ENCODE measurements at places on chromosomes 11 and 22.

DNA sequence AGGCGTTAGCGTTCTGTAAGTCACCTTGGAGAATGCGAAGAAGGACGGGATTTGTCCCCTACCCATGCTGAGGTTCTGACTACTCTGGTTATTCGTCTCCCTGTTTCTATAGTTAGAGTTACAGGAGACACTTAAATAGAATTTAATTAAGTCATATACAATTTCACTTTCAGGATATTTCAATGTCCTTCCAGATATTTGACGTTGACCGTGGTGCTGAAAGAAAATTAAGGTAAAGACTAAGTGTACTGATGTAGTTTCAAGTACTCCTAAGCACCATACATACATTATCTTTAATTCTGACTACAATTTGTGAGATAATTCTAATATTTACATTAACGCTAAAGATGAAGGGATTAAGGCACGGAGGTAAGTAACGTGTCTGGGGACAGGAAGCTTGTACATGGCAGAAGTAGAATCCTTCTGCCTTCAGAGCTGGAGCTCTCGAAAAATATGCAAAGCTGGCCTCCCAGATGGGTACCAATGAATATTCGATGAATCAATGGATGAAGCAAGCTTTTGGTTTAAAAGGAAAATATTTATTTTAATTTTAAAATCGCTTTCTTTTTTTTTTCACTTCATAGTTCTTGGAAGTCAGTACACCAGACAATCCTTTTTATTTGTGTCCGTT lies 539 bp upstream of the SLC36A4 start:
- DNase-seq: no peak

DNA sequence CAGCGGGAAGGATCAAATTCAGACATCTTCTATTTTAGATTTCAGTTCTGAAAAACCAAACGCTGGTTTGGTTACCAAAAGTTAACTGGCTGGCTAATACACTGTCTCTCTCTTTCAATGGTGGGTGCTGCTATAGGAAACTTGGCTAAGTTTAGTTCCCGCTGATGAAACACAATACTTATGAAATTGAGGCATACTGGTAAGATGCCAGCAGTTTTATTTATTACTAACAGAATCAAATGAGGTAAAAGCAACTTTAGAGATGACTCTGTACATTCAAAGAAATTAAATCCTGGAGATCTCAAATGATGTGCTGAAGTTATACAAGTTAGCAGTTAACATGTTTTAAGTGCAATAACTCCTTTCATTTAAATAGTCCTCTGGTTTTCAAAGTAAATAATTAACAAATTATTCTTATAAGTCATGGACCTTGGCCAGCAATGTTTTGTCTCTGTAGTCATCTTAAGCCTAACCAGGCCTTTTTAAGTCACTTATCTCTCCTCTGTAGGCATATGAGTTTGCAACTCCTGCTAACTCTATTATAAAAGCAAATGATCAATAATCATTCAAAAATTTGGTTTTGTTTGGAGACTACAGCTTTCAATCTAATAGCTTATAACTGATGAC lies 54.8 kb downstream of the PAK1 start:
- no peak for DNase-seq

DNA sequence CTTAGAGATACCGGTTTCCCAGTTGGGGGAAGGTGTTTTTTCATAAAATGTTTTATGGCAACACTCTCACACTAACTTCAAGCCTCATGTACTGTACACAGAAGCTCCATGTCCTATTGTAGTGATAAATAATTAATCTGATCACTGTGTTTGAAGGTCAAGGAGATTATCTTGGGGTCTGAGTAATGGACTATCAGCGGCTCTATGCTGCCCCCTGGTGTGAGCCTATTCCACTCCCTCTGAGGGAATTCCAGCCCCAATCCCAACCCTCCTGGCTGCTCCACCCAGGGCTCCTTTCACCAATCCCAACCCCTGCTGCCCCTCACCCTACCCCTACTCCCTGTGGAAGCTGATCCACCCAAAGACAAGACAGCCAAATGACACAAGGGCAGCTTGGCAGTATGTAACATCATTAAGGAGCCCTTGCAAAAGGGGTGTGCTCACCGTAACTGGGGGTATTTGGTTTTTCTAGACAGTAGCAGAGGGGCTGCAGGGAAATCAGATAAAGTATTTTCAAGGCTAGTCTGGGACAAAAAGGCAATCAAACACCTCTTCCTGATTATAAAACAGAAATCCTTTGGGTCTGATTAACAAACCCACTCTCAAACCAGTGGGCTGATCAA lies 22.3 kb downstream of the HPS4 start:
- peak; percentile 64 for DNase-seq

DNA sequence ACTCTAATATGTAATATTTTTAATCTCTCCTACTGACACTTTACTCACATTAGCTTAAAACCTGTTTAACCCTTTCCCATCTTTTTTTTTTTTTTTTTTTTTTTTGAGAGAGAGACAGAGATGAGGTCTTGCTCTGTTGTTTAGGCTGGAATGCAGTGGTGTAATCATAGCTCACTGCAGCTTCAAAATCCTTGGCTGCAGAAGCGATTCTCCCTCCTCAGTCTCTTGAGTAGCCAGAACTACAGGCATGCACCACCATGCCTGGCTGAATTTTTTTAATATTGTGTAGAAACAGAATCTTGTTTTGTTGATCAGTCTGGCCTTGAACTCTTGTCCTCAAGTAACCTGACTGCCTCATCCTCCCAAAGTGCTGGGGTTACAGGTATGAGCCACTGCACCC lies 37.3 kb downstream of the PAMR1 start:
- DNase-seq: no peak

- no peak for DNase-seq
These were observed 3.6 kb upstream of the MAPK8IP1 start for GRCh38 chr11:45881708-45882368.

- no peak for DNase-seq
These were observed 470.5 kb downstream of the MIAT start for GRCh38 chr22:27127911-27128310.

DNA sequence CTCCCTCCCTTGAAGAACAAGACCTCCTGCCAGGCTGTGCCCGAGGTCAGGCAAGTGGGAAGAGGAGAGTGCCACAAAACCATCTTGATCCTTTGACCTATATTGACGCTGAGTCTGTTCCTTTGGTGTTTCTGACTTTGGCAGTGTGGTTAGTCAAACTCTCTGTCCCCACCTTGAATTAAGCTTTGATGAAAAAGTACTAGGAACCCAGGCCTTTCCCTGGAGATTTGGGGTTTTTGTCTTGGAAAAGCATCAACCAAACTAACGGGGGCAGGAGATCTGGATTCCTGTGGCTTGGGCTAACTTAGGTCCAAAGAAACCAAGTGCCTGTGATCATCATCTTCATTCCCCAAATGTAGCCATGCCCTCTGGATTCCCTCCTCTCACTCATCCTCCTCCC lies 40.4 kb downstream of the ARFGAP2 start:
- DNase-seq: no peak

DNA sequence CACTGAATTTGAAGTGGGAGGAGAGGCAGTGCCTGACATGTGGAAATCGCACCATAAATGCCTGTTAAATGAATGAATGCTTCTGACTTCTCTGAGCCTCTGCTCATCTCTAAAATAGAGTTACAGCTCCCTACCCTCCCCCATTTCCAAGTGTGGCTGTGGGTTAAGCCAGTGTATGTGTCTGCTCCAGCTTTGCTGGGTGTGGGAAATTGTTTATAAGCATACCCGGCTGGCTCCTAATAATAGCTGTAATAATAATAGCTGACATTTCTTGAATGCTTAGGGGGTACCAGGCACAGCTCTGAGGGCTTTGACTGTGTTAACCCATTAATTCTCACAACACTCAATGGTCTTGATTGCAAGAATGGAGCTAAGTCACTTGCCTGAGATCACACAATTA lies 7.0 kb upstream of the FCHSD2 start:
- DNase-seq: no peak

- no peak for DNase-seq
These were observed 11.9 kb downstream of the SNRPD3 start for GRCh38 chr22:24567668-24568067.

DNA sequence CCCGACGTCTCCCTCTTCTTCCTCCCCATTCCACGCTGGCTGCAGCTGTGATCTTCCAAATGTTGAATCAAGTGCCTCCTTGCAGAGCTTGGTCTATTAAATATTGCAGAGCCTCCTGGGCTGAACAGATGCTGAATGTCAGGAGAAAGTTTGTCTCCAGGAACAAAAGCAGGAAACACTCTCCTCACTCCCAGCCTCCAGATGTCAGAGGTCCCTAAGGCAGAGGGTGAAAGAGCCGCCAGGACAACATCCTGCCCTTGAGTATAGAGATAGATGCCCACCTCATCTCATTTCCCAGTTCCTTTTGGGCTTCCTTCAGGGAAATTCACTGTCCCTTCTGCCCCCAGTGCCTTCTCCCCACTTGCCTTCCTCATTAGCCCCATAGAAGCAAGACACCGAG lies 40.8 kb upstream of the IGSF9B start:
- DNase-seq: no peak

- DNase-seq: no peak
These were observed 337.2 kb upstream of the B3GAT1 start for GRCh38 chr11:134749040-134749839.

DNA sequence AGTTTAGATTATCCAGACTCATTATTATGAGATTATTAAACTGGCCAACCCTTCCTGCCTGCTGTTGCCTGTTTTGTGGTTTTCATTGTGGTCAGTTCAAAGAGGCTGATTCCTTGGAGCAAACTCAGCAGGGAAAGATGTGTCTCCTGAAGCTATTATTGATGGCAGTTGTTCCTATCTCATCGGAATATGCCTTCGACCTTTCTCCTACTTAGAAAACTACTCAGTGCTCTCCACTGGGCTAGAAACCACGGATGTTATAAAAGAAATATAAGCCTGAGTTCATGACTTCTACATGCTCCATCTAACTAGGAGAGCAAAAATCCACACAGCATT lies 80.2 kb upstream of the NAV2 start:
- DNase-seq: no peak

- DNase-seq: no peak
These were observed 42.0 kb downstream of the IGLL5 start for GRCh38 chr22:22929381-22930221.

DNA sequence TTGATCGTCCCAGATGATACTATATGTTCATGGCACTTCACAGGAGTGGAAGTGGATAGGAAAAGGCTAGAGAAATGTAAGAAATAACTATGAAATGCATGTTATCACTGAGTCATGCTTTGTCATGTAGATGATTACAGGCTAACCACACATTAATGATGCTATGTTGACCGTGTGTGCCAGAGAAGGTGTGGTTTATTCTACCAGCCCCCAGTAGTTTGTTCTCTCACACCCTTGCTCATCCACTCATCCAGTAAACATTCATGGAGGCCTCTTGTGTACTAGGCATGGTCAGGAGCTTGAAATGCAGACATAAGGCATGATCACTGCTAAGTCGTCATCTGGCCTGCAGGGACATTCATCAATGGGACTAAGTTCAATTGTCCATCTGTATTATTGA lies 153.0 kb upstream of the PITPNB start:
- DNase-seq: no peak

DNA sequence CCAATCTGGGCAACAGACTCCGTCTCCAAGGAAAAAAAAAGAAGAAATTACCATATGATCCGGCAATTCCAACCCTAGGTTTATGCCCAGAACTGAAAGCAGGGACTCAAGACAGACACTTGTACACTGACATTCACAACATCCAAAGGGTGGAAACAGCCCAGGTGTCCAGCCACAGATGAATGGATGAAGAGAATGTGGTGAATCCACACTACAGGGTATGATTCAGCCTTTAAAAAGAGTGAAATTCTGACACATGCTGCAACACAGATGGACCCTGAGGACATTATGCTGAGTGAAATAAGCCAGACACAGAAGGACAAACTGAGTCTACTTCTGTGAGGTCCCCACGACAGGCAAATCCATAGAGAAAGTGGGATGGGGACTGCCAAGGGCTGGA lies 43.9 kb downstream of the SGSM3 start:
- no peak for DNase-seq

- DNase-seq: no peak
These were observed 5.6 kb downstream of the PLAAT2 start for GRCh38 chr11:63557570-63557969.

GRCh38 chr11:71298761-71299181 lies 46.4 kb upstream of the SHANK2 start:
- DNase-seq: peak; percentile 18

- no peak for DNase-seq
These were observed 4.3 kb downstream of the LARGE2 start for GRCh38 chr11:45926536-45927331.

DNA sequence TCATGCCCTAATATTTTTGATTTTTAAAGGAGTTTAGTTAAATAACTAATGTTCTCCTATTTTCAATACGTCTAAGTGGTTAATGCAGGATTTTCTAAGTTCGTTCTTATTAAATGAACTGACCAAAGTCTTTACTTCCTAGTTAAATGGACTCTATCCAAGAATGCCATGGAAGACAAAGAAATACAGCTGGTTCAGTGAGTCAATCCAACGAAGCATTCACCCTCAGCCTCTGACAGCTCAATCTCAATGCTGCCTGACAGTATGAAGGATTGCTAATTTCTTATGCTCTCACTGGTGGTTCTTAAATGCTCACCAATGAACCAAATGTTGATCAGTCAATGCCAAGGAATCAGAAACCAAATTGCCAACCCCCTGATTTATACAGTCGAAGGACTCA lies 219.4 kb downstream of the CADM1 start:
- DNase-seq: no peak

DNA sequence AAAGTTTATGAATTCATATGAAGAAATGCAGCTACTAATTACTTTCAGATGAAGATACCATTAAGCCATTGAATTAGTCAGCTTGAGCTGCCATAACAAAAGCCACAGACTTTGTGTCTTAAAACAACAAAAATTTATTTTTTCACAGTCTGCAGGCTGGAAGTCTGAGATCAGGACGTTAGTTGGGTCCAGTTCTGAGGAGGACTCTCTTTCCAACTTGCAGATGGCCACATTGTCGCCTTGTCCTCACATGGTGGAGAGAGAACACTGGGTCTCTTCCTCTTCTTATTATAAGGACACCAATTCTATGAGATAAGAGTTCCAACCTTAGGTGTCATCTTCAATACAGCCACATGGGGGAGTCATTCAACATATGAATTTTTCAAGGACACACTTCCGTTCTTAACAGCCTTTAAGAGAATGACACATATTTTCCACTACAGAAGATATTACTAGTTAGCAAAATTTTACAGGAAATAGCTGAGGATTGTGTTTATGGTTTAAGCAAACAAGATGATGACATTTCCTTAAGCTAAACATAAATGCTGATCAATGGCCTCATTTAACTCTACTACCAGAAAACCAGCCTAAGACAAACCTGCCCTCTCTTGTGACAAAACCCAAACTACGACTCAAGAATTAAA lies 56.0 kb downstream of the DCUN1D5 start:
- peak; percentile 69 for DNase-seq

DNA sequence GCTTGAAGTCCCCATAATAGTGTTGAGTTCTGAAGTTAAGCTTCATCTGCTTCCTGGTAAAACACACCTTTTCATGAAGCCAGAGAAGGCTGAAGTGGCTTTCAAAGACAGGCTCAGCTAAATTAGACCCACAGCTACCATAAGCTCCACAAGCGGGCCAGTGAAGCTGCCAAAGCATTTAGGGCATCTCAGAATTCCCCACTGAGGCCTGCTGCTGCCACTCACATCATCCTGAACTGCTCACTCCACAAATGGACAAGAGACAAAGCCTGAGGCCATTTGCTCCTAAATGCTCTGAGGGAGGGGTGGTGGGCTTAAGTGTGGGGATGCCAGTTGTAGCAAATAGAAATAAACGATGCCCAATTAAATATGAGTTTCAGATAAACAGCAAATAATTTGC lies 14.6 kb downstream of the CCDC83 start:
- no peak for DNase-seq

GRCh38 chr11:91394727-91395414 lies 829.7 kb upstream of the FAT3 start:
- no peak for DNase-seq

Data from stimulated activated effector memory CD8-positive, alpha-beta T cell treated with anti-CD3 and anti-CD28 coated beads, Interleukin-12 subunit alpha, Interleukin-12 subunit beta, amount 100 ng/mL, for 72 hours (primary cell).